Sigmoid colon (tissue), 7 donors: ENCODE measurements at places on chromosomes 16 and 17. TPM values are rescaled to one million over a fixed set of nuclear protein-coding genes. Genes with fewer than 3 reads are reported as not detected.

SOX9 gene
- 0.28 TPM for total RNA-seq

GRCh38 chr17:80790021-80790765, 201.4 kb upstream of the CHMP6 start:
- H3K27ac ChIP-seq, result peak overlapping the region; percentile 44
- DNase-seq, result no peak
- no peaks in the 10 kb centered on the region for H3K27me3 ChIP-seq
- peaks cover 61% of the 10 kb centered on the region for H3K4me1 ChIP-seq

DNA sequence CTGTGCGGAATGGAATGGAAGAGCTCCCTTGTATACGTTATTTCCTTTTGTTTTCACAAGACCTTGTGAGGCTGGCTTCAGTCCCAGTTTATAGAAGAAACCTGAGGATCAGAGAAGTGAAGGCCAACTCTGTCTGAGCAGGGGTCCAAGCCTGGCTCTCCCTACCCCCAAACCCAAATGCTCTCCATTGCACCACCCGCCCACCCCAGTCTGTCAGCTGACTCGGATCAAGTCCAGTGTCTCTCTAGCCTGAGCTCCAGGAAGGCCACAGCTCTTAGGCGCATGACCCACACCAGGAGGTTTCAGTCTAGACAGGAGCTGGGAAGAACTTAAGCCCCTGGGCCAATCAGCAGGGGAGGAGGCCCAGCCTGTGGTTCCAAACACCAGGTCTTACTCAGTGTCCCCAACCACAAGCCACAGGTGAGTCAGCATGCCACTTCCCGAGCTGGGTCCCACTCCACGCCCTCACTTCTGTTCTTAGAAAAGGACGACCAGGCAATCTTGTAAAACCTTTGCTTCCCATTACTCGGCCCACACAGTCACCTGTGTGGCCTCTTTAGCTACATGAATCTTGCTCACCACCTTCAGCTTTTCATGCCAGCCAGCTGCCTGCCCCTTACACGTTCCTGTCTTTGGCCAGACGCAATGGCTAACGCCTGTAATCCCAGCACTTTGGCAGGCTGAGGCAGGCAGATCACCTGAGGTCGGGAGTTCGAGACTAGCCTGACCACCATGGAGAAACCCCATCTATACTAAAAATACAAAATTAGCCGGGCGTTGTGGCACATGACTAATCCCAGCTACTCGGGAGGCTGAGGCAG, 27.8 kb downstream of the TK2 start:
- H3K27me3 ChIP-seq, result no peaks in the 10 kb centered on the region
- H3K4me3 ChIP-seq, result no peak overlapping the region
- DNase-seq, result no peak
- H3K36me3 ChIP-seq, result peaks cover 37% of the 10 kb centered on the region
- H3K4me1 ChIP-seq, result no peaks in the 10 kb centered on the region

DNA sequence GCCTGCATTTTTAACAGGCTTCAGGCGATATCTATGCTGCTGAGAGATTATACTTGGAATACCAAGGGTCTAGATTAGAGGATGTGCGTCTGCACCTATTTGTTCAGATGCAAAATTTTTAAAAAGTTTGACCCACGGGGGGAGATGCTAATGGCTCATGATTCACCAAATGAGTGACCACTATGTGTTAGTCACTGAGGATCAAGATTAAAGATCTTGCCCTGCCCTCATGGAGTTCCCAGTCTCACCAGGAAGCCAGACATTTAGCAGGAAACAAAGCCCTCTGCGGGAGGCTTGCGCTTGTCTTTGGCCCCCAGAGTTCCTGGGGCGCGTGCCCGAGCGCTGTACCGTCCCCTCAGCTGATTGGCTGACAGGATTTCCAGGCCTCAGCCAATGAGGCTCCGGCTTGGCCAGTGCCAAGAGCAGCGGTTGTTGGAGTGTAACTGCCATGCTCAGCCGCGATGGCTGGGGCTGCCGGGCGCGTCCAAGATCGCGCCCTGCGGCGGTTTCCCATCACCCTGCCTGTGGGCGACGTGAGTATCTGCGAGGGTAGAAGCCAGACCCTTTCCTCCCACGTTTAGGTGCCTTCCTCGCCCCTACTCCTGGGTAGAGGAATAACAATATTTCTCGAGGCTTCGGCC, 4.5 kb upstream of the DDX19B start:
- H3K4me1 ChIP-seq, result peaks cover 4% of the 10 kb centered on the region
- DNase-seq, result peak; percentile 42
- H3K27ac ChIP-seq, result no peak overlapping the region
- no peaks in the 10 kb centered on the region for H3K27me3 ChIP-seq

GRCh38 chr16:83019963-83020362, 393.2 kb downstream of the CDH13 start:
- no peak overlapping the region for H3K27ac ChIP-seq
- H3K27me3 ChIP-seq, result no peaks in the 10 kb centered on the region
- H3K4me3 ChIP-seq, result no peak overlapping the region
- no peak for DNase-seq
- H3K36me3 ChIP-seq, result no peaks in the 10 kb centered on the region

DNA sequence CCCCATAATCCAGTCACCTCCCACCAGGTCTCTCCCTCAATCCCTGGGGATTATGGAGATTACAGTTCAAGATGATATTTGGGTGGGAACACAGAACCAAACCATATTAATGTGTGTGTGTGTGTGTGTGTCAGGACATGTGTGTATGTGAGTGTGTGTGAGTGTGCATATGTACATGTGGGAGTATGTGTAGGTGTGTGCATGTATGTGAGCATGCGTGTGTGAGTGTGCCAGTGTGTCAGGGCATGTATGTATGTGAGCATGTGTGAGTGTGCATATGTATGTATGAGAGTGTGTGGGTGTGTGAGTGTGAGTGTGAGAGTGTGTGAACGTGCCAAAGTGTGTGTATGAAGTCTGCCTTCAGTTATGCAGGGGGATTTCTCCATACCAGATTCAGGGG, 37.8 kb downstream of the RGS9 start:
- H3K4me3 ChIP-seq, result no peak overlapping the region
- no peaks in the 10 kb centered on the region for H3K36me3 ChIP-seq
- H3K4me1 ChIP-seq, result no peaks in the 10 kb centered on the region
- H3K27ac ChIP-seq, result no peak overlapping the region
- no peaks in the 10 kb centered on the region for H3K27me3 ChIP-seq

GRCh38 chr17:41837761-41838538, at the start of gene KLHL10:
KLHL10 (plus strand) TSS chr17:41837825; CDS start chr17:41837933, 108 bp downstream.
- no peaks in the 10 kb centered on the region for H3K27me3 ChIP-seq
- H3K4me3 ChIP-seq, result peak within 1 kb of the TSS; percentile 74
- peaks cover 9% of the 10 kb centered on the region for H3K36me3 ChIP-seq
- peak within 1 kb of the TSS; percentile 85 for H3K27ac ChIP-seq
- peaks cover 13% of the 10 kb centered on the region for H3K4me1 ChIP-seq
- no peak for DNase-seq

GRCh38 chr17:8109661-8110455, 8.5 kb downstream of the ALOXE3 start:
- peak overlapping the region; percentile 17 for H3K4me3 ChIP-seq
- no peaks in the 10 kb centered on the region for H3K36me3 ChIP-seq
- peaks cover 10% of the 10 kb centered on the region for H3K4me1 ChIP-seq
